Central memory CD8-positive, alpha-beta T cell (primary cell): ENCODE measurements at places on chromosomes 2 and 18.
A peak's percentile ranks its signal among the peaks of the same experiment; 100 is the strongest.

GRCh38 chr2:160970052-160970965 lies 189.9 kb upstream of the TANK start:
- H3K4me1 ChIP-seq: no peaks in the 10 kb centered on the region
- no peak overlapping the region for H3K27ac ChIP-seq
- no peaks in the 10 kb centered on the region for H3K36me3 ChIP-seq
- no peak overlapping the region for H3K4me3 ChIP-seq
- DNase-seq: no peak

DNA sequence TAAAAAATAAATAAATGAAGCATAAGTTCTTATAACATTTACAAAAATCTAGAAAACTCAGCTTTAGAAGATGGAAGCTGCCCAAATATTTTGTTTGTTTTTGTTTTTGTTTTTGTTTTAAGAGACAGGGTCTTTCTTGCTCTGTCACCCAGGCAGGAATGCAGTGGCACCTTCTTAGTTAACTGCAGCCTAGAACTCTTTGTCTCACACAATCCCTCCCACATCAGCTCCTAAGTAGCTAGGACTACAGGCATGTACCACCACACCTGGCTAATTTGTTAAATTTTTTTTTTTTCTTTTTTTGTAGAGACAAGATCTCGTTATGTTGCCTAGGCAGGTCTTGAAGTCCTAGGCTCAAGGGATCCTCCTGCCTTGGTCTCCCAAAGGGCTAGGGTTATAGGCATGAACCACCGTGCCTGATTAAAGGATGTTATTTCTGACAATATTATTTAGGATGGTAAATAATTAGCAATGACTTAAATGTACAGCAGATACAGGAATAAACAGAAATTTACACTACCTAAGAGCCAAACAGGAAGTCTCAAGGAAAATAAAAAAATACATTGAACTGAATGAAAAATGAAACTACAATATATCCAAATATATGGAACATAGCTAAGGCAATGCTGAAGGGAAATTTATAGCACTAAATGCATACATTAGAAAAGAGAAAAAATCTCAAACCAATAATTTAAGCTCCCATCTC lies 17.2 kb downstream of the SESTD1 start:
- no peak overlapping the region for H3K27ac ChIP-seq
- H3K27me3 ChIP-seq: no peaks in the 10 kb centered on the region
- H3K4me1 ChIP-seq: no peaks in the 10 kb centered on the region
- no peaks in the 10 kb centered on the region for H3K36me3 ChIP-seq
- no peak overlapping the region for H3K4me3 ChIP-seq

DNA sequence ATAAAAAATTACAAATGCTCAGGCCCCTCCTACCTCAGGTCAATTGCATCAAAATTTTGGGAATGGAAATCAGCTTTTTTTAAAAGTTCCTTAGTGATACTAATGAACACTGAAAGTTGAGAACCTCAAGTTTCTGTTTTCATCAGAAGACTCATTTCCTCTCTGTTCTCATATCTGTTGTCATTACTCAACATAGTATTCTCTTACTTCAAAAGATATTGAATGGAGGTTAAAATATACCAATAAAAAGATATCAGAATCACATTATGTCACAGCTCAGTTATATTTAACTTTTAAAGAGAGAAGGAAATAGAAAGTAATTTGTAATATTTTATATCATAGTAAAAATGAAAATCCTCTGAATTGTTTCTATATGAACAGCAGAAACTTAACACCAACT lies 959.4 kb upstream of the LRRTM1 start:
- H3K4me3 ChIP-seq: no peak overlapping the region
- H3K4me1 ChIP-seq: no peaks in the 10 kb centered on the region
- no peak overlapping the region for H3K27ac ChIP-seq
- no peak for DNase-seq

GRCh38 chr2:133497270-133497893 lies 70.9 kb downstream of the NCKAP5 start:
- no peak overlapping the region for H3K4me3 ChIP-seq
- no peak for DNase-seq
- peaks cover 2% of the 10 kb centered on the region for H3K36me3 ChIP-seq
- no peaks in the 10 kb centered on the region for H3K27me3 ChIP-seq
- H3K4me1 ChIP-seq: no peaks in the 10 kb centered on the region
- no peak overlapping the region for H3K27ac ChIP-seq

DNA sequence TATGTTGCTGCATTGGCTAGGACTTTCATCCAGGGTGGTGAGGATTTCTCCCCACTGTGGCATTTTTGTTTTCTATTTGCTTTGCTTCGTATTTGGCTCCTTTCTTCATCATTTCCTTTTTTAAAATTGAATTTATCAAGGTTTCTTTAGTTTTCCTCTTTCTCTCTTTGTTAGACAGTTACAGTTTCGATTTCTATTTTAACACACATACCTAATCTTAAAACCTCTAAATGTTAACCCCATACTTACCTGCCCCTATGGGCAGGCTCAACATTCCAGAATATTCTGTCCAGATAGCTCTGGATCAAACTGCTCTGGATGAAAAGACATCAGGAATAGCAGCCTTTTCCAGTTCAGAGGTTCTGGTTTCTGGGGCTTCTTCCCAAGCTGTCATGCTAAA lies 49.2 kb downstream of the DIPK1C start:
- peak overlapping the region; percentile 56 for H3K4me3 ChIP-seq
- peaks cover 13% of the 10 kb centered on the region for H3K27me3 ChIP-seq
- DNase-seq: no peak
- H3K27ac ChIP-seq: peak overlapping the region; percentile 84
- peaks cover 1% of the 10 kb centered on the region for H3K36me3 ChIP-seq
- H3K4me1 ChIP-seq: peaks cover 15% of the 10 kb centered on the region

- H3K27me3 ChIP-seq: no peaks in the 10 kb centered on the region
- H3K36me3 ChIP-seq: no peaks in the 10 kb centered on the region
- H3K27ac ChIP-seq: no peak overlapping the region
- no peak overlapping the region for H3K4me3 ChIP-seq
- no peaks in the 10 kb centered on the region for H3K4me1 ChIP-seq
Observed at GRCh38 chr2:19225126-19225525, 133.3 kb downstream of the OSR1 start.

DNA sequence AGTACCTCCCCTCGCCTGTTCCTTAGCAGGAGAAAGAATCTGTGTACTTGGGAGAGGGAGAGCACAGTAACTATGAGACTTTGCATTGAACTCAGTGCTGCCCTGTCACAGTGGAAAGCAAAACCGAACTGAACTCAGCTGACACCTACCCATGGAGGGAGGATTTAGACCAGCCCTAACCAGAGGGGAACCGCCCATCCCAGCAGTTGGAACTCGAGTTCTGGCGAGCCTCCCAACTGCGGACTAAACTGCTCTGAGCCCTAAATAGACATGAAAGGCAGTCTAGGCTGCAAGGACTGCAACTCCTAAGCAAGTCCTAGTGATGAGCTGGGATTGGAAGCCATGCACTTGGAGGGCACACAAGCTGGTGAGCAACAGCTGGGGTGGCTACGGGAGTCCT lies 110.4 kb downstream of the GRB14 start:
- no peaks in the 10 kb centered on the region for H3K4me1 ChIP-seq
- no peaks in the 10 kb centered on the region for H3K36me3 ChIP-seq
- DNase-seq: no peak
- no peak overlapping the region for H3K4me3 ChIP-seq
- no peak overlapping the region for H3K27ac ChIP-seq

DNA sequence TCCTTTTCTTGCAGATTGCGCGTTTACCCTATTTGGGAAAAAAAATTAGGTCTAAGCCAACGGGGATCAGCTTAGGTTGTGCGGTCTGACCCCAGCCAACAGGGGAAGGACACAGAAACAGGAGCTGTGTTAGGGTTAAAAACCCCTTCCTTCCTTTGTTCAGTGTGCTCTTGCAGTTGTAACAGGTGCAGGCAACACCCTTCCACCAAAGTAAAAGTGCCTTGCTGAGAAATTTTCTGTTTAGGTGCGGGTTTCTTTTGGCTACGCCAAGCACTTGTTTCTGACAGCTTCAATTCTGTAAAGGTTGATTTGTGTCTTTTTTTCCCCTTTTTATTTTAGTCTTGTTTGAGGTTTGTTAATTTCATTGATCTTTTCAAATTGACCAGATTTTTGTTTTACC lies 92.5 kb downstream of the PTPN4 start:
- H3K27ac ChIP-seq: peak overlapping the region; percentile 79
- no peaks in the 10 kb centered on the region for H3K36me3 ChIP-seq
- no peak overlapping the region for H3K4me3 ChIP-seq

GRCh38 chr18:58221060-58221725 lies 177.2 kb downstream of the NEDD4L start:
- H3K4me3 ChIP-seq: no peak overlapping the region
- no peaks in the 10 kb centered on the region for H3K36me3 ChIP-seq
- no peak overlapping the region for H3K27ac ChIP-seq
- peaks cover 42% of the 10 kb centered on the region for H3K27me3 ChIP-seq
- no peak for DNase-seq

DNA sequence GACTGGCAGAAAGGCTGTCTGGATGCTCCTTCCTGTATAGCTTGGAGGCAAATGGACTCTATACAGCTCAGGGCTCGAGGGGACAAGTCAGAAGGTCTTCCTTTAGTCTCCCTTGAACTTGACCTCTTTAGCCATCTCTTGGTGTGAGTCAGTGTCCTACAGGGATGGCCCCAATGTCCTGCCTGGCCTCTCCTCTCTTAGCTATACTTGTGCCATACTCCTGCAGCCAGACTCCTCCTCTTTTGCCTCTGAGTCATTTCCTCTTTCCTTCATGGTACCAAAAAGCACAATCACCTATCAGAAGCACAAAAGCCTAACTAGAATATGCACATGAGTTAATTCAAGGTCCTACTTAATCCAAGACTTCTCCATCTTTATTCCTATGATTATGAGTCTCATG lies 112.7 kb downstream of the XRCC5 start:
- H3K27me3 ChIP-seq: no peaks in the 10 kb centered on the region
- H3K27ac ChIP-seq: no peak overlapping the region
- peaks cover 2% of the 10 kb centered on the region for H3K36me3 ChIP-seq
- no peak overlapping the region for H3K4me3 ChIP-seq
- H3K4me1 ChIP-seq: peaks cover 20% of the 10 kb centered on the region

- H3K27me3 ChIP-seq: peaks cover 18% of the 10 kb centered on the region
- no peaks in the 10 kb centered on the region for H3K4me1 ChIP-seq
- no peak overlapping the region for H3K27ac ChIP-seq
- H3K36me3 ChIP-seq: no peaks in the 10 kb centered on the region
Observed at GRCh38 chr2:46888421-46888952, 27.1 kb downstream of the MCFD2 start.

DNA sequence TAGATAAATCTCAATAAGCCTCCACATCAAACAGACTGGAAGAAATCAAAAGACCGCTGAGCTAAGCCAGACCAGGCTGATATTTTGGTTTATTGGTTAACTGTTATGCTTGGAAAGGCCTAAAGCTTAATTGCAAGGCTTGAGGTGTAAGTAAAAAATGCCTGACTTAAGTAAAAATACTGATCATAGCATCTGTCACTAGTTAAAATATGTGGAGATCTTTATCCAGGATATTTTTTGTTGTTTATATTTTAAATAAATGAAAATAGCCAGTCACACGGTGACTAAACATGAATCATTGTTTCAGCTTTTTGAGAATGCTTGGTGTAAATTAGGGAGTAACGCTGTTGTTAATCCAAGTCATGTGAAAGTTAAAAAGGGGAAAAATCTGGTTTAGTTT lies 127.9 kb downstream of the THADA start:
- no peak overlapping the region for H3K4me3 ChIP-seq
- no peak for DNase-seq
- H3K4me1 ChIP-seq: no peaks in the 10 kb centered on the region
- peaks cover 2% of the 10 kb centered on the region for H3K36me3 ChIP-seq

- H3K27ac ChIP-seq: no peak overlapping the region
- no peaks in the 10 kb centered on the region for H3K4me1 ChIP-seq
- H3K4me3 ChIP-seq: no peak overlapping the region
- H3K36me3 ChIP-seq: peaks cover 2% of the 10 kb centered on the region
- DNase-seq: no peak
Observed at GRCh38 chr18:37270038-37270665, 295.4 kb downstream of the CELF4 start.

- no peaks in the 10 kb centered on the region for H3K4me1 ChIP-seq
- H3K36me3 ChIP-seq: no peaks in the 10 kb centered on the region
- peaks cover 13% of the 10 kb centered on the region for H3K27me3 ChIP-seq
- no peak overlapping the region for H3K4me3 ChIP-seq
Observed at GRCh38 chr2:1777781-1778180, 33.5 kb upstream of the PXDN start.

DNA sequence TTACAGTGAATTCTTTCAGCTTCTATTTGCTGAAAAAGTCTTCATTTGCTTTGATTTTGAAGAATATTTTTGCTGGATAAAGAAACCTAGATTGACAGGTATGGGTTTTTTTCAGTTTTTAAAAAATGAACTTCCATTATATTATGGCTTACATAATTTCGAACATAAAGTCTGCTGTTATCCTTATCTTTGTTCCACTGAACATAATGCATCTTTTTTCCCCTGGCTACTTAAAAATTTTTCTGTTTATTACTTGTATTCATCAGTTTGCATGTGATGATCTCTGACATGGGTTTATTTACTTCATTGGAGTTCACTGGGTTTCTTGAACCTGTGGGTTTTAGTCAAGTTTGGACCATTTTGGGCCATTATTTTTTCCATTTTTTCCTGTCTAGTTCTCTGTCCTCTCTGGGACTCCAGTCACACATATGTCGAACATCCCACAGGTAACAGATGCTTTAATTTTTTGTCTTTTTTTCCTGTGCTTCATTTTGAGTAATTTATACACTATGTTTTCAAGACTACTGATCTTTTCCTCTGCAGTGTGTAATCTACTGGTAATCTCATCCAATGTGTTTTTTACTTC lies 33.1 kb downstream of the SEC11C start:
- H3K4me1 ChIP-seq: no peaks in the 10 kb centered on the region
- peaks cover 21% of the 10 kb centered on the region for H3K27me3 ChIP-seq
- no peak overlapping the region for H3K27ac ChIP-seq
- no peak for DNase-seq
- no peaks in the 10 kb centered on the region for H3K36me3 ChIP-seq

GRCh38 chr18:78421392-78421791 lies 558.2 kb upstream of the SALL3 start:
- H3K36me3 ChIP-seq: no peaks in the 10 kb centered on the region
- DNase-seq: no peak
- H3K4me3 ChIP-seq: no peak overlapping the region
- no peaks in the 10 kb centered on the region for H3K27me3 ChIP-seq
- no peak overlapping the region for H3K27ac ChIP-seq
- H3K4me1 ChIP-seq: no peaks in the 10 kb centered on the region

- H3K4me3 ChIP-seq: peak overlapping the region; percentile 4
- peaks cover 4% of the 10 kb centered on the region for H3K36me3 ChIP-seq
- H3K4me1 ChIP-seq: peaks cover 82% of the 10 kb centered on the region
- DNase-seq: peak; percentile 54
- H3K27ac ChIP-seq: peak overlapping the region; percentile 49
Observed at GRCh38 chr2:69565431-69565839, 78.1 kb downstream of the AAK1 start.

DNA sequence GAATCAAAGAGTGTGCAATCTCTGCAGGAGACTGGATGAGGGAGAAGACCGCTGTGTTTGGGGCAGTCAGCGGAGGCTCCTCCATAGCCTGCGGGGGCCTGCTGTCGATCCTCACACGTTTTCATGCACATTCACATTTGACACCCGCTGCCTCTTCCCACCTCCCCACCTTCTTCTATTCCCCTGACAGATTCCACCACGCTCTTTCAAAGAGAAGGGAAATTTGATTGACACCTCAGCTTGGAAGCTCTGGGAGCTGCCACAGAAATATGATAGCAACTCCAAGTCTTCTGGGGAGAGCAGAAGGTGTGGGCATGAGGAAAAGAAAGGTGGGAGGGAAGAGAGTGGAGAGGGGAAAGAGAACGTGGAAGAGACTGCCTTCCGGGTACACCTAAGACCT lies 87.5 kb downstream of the BOD1L2 start:
- no peak for DNase-seq
- no peaks in the 10 kb centered on the region for H3K27me3 ChIP-seq
- no peaks in the 10 kb centered on the region for H3K4me1 ChIP-seq
- H3K36me3 ChIP-seq: no peaks in the 10 kb centered on the region
- H3K27ac ChIP-seq: no peak overlapping the region
- H3K4me3 ChIP-seq: no peak overlapping the region
